ENCODE measurements at places on chromosomes 1 and 21.

DNA sequence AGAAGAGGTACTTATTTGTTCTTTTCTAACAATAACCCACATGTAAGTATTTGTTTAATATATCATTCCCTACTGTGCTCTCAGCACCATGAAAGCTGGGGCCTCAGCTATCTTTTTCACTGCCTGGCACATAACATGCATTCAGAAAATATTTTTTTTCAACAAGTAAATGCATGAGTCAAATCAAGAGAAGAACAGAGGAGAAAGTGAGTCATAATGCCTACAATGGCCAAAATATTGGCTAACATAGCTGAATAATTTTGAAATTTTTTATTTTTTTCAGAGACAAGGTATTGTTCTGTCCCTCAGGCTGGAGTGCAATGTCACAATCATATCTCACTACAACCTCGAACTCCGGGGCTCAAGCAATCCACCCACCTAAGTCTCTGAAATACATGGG is 252.2 kb upstream of the ADAMTS5 start:
- DNase-seq = no peak

- no peak for DNase-seq
These were observed 8.9 kb downstream of the CCDC185 start for GRCh38 chr1:223401873-223402789.

DNA sequence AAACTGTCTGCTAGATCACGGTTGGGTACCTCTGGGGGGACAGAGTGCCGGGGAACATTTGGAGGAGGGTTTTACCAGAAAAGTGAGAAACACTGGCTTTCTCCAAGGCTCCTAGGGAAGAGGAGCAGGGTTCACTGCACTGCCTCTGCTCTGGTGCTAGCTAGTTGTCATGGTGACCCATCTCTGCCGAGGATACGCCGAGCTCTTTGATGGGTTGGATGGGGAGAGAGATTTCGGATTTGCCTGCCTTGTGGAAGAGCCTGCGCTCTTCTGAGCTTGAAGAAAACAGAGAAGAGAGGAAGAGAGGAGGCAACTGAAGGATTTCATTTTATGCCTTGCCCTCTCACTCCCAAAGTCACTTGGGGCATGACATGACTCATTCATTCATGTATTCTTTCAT is 92.1 kb downstream of the NAV1 start:
- no peak for DNase-seq

GRCh38 chr1:119341372-119341947 is 27.1 kb upstream of the HAO2 start:
- DNase-seq = no peak

DNA sequence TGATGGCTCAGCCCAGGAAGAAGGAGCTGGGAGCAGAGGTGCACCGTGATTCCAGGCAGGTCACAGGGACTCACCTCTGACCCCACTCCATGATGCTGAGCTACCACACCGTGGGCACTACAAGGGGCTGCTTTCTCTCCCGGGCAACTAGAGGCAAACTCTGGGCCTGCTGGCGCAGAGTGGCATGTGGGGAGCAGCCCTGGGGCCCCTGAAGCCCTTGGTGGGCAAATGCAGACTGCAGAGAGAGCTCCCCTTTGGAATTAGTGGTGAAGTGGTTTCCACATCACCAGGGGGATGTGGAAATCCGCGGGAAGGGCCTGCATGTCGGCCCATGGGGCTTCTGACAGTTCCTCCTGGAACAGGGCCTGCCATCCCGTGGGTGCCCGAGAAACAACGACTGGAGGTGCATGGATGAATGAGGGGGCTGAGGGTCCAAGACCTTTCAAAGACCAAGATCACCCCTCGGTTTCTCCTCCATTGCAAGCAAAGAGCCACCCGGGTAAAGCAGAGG is 11.8 kb upstream of the MMEL1 start:
- no peak for DNase-seq

DNA sequence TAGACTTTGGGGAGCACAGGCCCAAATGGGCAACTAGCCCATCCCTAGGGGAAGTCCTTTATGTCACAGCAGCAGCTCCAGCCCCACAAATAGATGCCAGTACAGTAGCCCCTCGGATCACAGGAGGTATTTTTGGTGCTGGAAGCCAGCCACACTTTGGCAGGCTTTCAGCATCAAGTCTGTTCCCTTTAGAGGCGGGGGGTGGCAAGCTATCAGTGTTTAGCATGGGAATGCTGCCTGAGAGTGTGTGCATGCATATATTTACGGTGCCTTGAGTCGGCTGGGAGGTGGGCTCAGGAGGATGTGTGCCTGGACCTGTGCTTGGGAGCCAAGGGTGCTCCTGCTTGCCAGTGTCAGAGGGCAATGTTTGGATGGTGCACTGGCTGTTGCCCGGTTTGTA is 3.5 kb upstream of the PLXNA2 start:
- no peak for DNase-seq

GRCh38 chr1:53860967-53861411 is 22.9 kb upstream of the NDC1 start:
- DNase-seq = no peak

GRCh38 chr1:171736196-171736595 is 5.7 kb downstream of the VAMP4 start:
- DNase-seq = no peak

- no peak for DNase-seq
These were observed 5.7 kb upstream of the ZNF697 start for GRCh38 chr1:119653839-119654170.

DNA sequence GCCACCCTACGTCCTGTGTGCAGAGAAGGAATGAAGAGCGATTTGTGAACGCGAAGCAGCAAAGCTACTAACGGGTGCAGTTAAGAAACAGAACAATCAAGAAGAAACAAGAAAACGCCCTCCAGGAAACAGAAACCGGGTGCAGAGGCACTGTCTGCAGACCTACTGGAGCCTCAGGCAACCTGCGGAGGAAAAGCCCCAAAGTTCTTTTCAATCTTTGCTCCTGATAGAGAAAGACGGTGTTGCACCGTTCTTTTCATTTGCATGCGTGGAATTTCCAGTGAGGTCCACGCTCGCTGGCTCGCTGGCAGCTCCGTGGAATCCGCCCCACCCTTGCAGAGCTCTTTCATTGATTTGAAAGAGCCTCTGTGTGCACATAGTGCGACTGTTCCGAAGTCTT is 37.0 kb upstream of the PDE9A start:
- no peak for DNase-seq

DNA sequence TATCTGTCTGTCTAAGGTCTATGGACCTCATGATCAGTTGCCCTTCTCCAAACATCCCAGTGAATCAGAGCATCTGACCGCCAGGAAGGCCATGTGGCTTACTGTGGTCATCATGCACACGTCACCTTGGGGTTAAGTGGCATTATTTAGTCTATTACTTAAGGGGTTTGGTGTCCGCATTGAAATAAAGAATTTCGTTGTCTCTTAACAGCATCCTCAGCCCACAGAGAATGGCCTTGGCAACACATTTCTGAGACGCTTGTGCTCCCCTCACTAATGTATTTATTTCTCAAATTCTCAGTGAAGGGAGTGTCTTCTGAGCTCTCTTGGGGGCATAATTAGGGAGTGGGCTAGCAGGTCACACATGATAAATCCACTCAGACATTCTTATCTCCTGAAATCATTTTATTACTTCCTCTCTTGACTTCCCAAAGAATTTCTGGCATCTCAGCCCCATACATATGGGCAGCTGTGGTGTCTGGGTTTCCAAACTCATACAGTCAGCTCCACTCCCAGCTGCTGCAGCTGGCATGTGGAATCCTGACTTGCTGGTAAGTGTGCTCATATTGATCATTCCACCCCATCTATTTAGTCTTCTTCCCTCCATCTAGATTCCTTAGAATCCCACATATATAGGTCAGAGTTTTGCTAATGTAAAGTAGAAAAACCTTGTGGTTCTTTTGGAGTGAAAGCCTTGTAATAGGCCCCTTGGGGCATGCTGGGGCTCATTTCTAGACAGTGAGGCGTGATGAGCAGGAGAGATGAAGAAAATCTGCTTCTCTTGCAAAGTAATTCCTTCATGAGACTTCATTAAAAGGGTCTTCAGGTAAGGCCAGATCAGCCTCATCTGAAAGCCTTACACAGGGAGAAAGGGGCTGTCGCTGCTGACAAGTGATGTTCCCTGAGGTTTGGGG is 110.5 kb downstream of the HHAT start:
- no peak for DNase-seq

DNA sequence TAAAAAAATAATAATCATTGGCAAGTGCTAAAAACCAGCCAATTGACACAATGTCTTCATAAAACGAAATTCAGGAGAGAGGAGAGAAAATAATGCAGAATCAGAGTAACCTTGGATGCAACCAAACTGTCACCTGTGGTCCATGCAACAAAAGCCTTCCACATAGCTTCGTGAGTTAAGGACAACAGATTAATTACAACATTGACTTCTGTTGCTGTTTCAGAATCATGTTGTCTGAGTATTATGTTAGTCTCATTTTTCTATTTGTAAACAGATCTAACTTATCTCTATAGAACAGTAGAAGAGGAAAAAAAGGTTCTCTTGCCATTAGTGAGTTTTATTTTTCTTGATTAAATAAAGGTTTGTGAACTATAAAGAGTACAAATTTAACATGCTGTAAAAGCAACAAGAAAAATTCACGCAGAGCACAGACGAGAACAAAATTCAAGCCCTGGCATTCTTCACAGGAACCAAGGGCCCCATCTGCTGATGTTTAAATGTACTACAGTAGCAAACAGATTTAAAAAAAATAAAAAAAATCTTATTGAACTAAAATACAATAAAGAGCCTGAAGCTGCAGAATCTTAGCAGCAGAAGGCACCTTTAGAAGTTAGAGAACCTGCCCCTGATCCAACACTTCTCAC is 381.1 kb upstream of the PKN2 start:
- no peak for DNase-seq

DNA sequence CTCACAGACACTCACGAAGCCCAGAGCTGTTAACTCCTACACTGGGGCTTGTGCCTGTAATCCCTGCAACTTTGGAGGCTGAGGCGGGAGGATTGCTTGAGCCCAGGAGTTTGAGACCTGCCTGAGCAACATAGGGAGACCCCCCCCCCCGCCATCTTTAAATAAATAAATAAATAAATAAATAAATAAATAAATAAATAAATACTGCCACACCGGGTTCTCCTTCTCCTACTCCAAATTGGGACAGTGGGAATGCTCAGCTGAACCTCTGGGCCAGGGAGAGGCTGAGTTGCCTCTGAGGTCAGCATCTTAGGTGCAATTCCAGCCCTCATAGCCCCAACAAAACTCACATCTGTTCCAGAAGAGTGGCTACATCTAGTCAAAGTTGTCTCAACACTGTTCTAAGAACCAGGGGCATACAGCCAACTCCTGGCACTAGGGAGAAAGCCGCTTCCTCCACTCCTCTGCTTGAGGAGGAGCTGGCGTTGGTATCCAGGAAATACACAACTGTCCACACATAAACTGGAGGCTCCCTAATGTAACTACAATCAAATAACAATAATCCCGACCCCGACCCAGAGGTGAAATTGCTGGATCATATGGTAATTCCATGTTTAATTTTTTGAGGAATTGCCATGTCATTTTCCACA is 27.0 kb downstream of the C1orf216 start:
- no peak for DNase-seq

DNA sequence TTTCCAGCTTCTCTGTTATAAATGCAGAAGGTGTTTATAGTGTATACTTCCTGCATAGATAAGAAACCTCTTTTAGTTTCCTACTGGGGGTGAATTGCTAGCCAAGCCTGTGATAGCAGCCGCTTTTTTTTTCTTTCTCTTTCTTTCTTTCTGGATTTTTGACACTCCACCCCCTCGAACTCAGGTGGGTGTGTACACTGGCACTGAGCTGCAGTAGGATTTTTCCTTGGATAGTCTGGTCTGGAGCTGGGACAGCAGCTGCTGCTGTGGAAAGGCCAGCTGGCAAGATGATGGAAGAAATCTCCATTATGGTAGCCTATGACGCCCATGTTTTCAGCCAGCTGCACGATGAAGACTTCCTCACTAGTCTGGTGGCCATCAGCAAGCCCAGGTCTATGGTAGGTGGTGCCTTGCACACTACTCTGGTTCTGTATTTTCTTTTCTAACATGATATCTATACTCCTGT is 122.5 kb upstream of the CACYBP start:
- no peak for DNase-seq

- no peak for DNase-seq
These were observed 2.7 kb downstream of the PER3 start for GRCh38 chr1:7786795-7787194.

- DNase-seq = no peak
These were observed 755 bp upstream of the THRAP3 start for GRCh38 chr1:36223381-36223995.

GRCh38 chr1:115714572-115715141 is 53.9 kb downstream of the CASQ2 start:
- no peak for DNase-seq

- DNase-seq = no peak
These were observed 11.3 kb downstream of the CACHD1 start for GRCh38 chr1:64480999-64481772.

- no peak for DNase-seq
These were observed 177.7 kb downstream of the C1orf94 start for GRCh38 chr1:34354367-34354766.

DNA sequence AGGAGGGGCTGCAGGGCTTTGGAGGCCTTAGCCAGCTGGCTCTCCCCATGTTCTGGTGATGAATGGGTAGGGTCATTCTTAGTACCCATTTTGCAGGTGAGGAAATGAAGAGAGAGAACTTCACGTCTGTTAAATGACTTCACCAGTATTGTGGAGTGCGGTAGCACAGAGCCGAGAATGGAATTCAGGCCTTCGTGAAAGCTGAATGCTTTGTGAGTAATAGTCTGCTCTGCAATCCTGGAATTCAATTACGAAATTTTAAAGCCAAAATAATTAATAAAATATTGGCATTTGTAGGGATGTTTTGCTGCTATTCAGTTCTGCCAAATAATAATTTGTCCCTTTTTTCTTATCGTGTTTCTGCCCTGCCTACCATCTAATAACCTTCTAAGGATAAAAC is 197.7 kb downstream of the GREM2 start:
- no peak for DNase-seq

DNA sequence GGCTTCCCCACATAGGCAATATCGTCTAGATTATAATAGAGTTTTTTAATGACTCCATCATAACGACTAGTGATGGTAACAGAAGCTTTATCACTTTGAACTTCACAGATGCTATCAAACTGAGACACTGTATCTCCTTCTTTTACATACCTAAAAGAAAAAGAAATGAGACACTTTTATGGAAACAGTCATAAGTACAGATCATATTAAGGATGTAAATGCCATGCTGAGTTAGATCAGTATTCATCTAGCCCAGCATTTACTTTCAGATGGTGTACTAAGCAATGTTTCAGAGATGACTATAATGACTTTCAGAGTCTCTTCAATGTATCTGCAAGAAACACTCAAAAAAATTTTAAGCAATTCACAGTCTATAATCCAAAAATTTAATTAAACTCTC is 18.9 kb downstream of the DBT start:
- DNase-seq = no peak

DNA sequence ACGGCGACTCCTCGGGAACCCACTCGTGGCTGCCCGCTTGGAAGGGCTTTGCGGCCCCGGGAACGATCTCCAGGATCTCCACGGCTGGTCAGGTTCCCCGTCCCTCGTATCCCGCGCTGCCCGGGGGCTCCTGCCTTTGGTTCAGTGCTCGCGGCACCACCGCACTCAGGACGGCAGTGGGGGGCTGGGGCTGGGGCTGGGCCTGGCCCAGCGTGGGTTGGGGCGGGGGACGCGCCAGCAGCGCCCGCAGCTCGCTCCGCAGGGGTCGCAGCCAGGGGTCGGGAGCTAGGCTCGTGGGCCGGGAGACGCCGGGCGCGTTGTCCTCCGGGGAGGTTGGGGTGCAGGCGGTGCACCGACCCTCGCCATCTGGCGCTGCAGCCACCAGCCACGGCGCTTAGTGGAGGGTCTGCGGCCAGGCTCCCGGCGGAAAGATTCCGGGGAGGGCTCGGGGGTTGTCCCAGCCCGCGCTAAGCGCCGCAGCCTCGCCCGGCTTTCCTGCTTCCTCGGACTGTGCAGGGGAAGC is 8.9 kb downstream of the SIM2 start:
- DNase-seq = no peak

GRCh38 chr1:95504321-95504720 is 270.3 kb downstream of the RWDD3 start:
- no peak for DNase-seq
